ENCODE measurements at places on chromosomes 6 and 20.

DNA sequence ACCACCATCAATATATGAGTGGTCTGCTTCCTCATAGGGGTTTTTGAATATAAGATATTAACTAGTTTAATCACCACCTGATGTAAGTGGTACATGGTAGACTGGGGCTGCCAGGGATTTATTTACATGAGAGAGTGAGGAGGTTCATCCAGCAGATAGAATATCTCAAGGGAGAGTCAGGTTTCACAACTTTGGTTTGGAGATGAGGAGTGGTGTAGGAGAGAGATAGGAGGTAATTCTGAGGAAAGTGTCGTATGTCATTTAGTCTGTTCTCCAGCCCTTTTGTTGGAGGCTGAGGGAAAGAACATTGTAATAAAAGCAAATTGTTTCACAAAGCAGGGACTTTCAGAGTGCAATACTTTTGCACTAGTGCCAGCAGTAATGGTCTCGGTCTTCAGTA lies 16.8 kb downstream of the L3MBTL3 start:
- peak; percentile 61 for DNase-seq

DNA sequence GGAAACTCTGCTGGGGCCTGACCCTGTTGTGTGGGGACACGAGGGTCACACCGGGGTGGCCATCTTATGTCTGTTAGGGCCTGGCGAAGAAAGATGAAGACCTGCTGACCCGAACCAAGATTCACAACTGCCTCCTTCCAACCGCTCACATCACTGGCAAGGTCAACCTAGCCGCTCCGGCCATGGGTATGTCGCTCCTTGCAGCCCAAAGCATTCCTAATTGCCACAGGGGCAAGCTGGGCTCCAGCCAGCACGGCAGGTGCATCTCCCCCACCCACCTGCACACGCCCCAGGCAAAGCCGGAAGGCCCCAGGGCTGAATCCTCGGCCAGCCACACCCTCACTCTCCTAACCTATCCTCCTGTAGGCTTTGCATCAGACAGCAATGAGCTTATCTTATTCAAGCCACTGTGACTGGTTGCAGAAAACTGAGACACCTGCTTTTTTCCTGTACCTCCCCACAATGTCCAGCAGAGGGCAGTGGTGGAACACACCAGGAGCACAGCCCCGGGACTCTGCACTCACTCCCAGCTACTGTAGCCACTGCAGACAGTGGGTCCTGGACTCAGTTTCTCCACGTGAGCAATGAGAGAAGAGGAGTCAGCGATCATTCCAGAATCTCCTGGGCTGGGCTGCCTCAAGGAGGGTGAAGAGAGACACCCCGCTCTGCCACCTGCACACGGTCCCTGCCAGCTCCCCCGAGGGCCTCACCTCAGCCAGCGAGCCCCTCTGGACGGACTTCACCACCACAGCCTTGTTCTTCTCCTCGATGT lies 170.2 kb downstream of the PREX1 start:
- peak; percentile 88 for DNase-seq

GRCh38 chr6:151056230-151056907 lies 183.4 kb upstream of the AKAP12 start:
- no peak for DNase-seq

GRCh38 chr20:23146181-23146580 lies 60.1 kb upstream of the CD93 start:
- DNase-seq = peak; percentile 45

- no peak for DNase-seq
Observed at GRCh38 chr6:11044712-11045167, 635 bp upstream of the ELOVL2 start.

DNA sequence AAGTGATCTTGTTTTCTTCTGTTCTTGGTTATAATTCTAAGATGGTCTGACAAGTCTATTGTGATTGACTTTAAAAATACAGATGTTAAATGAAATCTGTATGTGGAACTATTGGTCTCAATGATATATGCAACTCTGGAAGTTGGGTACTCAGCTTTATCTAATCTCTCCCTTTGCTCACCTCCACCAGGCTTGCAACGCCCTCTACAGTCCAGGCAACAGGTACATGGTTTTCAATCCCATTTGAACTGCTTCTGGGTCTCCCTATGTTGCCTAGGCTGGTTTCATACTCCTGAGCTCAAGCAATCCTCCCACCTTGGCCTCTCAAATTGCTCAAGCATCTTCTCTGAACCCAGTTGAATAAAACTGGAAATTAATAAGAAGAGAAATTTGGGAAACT lies 25.6 kb upstream of the HLA-DQB1 start:
- DNase-seq = peak; percentile 75

- no peak for DNase-seq
Observed at GRCh38 chr6:120994573-120994967, 339.7 kb downstream of the TBC1D32 start.

DNA sequence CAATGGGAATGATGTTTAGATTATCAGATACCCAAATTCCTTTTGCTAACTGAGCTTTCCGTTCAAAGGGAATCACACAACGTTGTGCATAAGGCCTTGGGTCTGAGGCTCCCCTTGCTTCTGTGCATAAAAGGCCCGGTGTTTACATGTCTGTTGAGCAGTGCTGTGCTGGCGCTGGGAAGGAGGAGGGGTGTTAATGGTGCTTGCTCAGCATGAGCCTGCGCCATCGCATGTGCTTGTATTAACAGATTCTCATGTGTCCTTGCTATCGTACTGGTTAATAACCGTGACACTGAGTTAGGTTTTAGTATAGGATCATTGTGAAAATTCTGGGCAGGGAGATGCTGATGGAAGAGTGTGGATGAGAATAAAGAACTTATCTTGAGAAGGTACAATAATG lies 62.3 kb upstream of the TRAF3IP2 start:
- no peak for DNase-seq

DNA sequence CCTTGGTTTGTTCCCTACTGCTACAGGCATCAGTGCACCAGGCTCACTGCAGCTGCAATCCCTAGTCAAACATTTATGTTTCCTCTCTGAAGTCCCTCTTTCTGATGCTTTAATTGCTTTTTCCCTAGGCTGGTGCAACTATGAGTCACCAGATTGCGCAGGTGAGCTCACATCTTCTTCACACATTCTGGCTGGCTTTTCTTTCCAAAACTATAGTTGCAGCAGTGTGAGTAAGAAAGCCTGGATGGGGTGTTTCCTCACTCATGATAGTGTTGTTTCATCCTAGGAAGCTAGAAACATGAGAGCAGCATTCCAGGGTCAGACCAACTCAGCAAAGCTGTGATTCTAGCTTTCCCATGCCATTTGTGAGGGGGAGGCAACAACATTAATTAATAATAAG lies 296.4 kb downstream of the PAX1 start:
- DNase-seq = no peak

DNA sequence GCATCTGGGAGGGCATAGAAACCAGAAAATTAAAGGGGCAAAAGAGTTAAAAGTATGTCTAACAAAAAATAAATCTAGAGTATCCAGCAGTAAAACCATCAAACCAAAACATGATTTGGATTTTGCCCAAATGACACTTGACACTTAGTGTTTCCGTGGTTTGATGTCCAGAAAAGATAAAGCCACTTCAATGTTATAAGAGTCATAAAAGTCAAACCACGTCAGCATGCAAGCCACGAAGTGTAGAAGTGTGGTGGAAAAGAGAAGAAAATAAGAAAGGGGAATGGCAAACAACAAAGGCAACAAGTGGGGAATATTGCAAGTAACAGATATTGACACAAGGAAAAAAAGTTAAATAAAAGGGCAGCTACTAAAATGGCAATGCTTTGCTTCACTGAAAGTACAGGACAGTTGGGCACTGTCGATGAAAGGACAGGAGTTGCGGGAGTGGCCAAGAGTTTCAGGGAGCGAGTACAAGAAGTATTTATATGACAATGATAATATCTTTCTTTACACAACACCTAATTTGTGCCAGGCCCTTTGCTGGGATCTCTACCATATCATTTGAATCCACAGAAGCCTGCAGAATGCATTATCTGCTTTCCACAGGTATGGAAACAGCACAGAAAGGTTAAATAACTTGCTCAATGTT lies 6.3 kb upstream of the HDDC2 start:
- DNase-seq = peak; percentile 69

GRCh38 chr6:66376001-66376400 lies 669.0 kb upstream of the EYS start:
- DNase-seq = no peak

GRCh38 chr6:15359335-15359862 lies 113.5 kb downstream of the JARID2 start:
- DNase-seq = no peak

GRCh38 chr6:13025893-13026499 lies 302.3 kb downstream of the TBC1D7 start:
- no peak for DNase-seq

GRCh38 chr20:49610691-49611538 lies 43.0 kb upstream of the PTGIS start:
- peak; percentile 89 for DNase-seq

- DNase-seq = no peak
Observed at GRCh38 chr6:56368491-56368890, 121.1 kb upstream of the COL21A1 start.

DNA sequence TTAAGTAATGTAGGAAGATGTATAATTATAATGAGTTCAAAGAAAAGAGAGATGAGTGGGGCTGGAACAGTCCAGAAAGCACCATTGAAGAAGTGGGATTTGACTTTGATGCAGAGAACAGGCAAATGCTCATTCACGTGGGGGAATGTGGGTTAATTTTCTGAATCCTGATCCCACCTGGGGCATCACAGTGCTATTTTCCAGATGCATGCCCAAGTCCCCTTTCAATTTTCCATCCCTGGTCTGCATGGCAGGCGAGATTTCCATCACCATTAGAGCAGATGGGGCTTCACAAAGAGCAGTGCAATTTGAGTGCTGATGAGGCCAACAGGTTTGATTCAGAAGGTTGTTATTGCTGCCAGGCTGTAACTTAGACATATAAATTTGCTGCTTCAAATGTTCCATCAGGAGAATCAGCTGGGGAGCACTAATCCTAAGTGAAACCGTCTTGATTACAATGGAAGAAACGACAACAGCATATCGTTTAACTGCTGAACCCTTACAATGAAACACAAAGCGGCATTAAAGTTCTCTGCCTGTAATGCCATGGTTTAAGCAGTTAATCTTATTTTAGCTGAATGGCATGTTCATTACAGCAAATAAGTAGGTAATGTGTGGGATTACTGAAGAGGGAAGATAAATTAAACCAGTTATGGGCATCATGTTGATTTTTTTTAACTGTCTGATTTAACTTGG lies 45.2 kb downstream of the OSTM1 start:
- DNase-seq = no peak

DNA sequence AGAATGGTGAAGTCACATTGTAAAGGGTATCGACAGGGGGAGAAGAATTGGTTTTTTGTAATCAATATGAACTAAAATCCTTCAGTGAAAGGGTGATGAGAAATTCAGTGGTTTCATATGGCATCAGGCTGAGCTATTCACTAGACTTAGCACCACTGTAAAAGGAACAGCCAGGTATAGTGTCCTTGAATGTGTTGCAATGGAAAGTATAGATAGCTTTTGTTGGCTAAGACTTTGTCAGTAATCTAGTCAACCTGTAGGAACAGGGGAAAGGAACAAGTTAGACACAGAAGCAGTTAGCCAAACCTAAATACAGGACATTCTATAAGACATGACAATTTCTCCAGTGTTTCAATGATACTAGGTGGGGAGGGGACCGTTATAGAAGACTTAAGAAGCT lies 172.6 kb upstream of the MOCS1 start:
- DNase-seq = no peak

- no peak for DNase-seq
Observed at GRCh38 chr6:75317503-75318206, 33.1 kb upstream of the TMEM30A start.

DNA sequence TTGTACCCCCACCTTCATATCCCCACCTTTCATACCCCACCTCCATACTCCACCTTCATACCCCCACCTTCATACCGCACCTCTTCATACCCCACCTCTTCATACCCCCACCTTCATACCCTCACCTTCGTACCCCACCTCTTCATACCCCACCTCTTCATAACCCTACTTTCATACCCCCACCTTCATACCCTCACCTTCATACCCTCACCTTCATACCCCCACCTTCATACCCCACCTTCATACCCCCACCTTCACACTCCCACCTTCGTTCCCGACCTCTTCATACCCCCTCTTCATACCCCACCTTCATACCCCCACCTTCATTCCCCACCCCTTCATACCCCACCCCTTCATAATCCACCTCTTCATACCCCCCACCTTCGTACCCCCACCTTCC lies 92.9 kb upstream of the NAA20 start:
- no peak for DNase-seq

DNA sequence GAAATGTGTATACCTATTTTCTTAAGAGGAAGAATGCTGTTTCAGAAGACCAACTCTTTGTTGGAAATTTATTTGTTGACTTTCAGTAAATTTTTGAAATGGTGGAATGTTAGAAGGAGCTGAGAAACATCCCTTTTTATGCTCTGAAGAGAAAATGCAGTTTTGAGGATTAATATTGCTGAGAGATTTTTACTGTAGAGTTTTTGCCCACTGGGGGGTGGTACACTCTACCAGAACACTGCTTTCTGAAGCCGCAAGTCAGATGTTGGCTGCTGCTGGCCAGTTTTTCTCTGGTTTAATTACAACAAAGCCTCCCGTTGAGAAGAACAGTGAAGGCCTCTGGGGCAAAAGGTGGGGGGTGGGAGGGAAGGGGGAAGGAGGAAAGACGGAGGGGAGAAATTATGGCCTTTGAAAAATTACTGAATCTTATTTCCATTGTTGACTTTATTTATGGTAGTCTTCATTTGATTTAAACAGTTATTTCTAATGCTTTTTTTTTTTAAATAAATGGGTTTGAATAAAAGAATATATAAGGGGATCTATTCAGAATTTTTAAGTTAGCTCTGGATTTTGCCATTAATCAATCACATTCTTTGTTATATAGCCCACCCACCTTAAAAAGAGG lies 3.0 kb downstream of the FLRT3 start:
- peak; percentile 0 for DNase-seq

DNA sequence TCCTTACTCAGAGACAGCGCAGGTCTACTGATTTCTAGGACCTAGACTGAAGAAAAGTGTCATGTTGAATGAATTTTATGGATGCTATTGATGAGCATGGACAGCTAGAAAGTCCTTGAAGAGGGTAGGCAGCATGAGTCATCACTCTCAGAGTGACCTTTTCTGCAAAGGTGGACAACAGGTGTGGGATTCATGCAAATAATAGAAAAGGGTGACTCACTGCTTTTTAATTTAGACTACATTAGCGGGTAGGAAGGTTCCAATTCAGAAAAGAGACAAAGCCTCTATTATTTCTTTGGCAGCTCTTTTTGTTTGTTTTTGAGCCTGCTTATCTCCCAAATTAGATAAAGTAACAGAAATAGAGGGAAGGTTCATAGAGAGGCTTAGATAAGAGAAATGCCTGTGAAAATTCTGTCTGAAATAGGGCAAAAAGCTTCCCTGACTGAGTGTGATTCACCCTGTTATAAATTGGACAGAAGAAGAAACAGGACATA lies 191.4 kb downstream of the TENT5A start:
- DNase-seq = no peak

Data from OCI-M1 (cell line).